ENCODE measurements at places on chromosomes 16 and 17.
A peak's percentile ranks its signal among the peaks of the same experiment; 100 is the strongest.

DNA sequence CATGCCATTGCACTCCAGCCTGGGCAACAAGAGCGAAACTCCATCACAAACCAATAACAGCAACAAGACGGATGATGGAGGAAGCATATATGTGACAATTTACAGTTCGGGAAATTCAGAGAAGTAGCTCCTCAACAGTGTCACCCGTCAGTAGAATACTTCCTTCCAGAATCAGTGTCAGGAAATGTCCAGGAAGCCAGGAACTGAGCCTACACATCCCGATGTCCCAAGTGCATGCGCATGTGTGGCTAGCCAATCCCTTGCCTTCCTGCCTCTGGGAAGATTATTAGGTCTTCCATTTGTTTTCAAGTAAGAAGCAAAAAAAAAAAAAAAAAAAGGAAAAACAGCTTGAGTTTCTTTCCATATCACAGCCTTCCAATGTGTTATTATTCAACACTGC lies 1.4 kb upstream of the PITPNC1 start:
- DNase-seq = no peak

- no peak for DNase-seq
Measured at GRCh38 chr17:71302721-71303549, 817.9 kb upstream of the SOX9 start.

DNA sequence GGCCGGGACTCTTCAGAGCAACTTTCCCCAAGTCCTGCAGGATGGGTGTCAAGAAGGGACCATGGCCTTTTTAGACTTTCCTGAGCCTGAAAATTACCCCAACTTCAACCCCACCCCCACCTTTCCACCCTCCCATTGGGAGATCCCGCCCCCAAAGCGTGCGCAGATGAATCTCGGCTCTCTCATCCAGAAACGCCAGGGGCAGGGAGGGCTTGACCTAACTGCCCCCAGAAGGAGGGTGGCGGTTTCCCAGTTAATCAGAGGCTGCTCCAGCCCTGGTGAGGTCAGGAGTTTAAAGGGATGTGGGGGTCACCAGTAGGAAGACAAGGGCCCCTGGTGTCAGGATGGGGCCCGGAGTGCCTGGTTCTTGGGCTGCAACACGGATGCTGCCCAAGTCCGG lies 480 bp downstream of the KIF19 start:
- DNase-seq = no peak

DNA sequence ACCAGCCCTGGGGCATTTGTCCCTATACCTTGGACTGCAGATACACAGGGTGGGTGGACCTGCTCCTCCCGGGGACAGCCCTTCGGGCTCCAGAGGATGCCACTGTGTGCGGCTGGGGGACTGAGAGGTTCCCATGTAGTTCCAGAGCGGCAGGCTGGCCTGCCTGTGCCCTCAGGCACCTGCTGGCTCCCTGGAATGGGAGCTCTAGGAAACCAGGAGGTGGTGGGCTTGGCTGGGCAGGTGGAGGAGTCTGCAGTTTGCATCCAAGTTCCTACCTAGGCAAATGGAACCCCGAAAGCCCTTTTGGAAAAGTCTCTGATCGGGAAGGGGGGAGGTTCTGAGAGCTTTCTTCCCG lies 982 bp downstream of the DBNDD1 start:
- no peak for DNase-seq

GRCh38 chr16:85168732-85169256 lies 56.5 kb upstream of the CIBAR2 start:
- no peak for DNase-seq

GRCh38 chr17:13851889-13852288 lies 217.4 kb upstream of the COX10 start:
- DNase-seq = no peak

DNA sequence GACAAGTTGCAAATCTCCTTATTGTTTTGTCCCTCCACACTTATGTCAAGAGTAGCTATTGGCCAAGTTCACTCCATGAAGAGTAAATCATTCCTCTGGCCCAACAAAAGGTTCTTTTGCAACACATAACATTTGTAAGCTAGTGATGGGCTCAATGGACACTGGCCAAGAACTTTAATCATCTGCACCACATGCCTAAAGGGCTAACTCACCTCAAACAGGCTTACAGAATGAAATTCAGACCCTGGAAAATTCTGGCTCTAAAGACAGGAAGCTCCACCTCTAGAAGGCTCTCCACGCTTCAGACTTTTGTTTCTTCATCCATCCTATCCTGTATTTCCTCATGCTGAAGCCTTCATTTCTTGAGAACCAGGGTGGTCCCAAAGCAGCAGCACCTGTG lies 10.9 kb upstream of the ANKFN1 start:
- DNase-seq = no peak

- DNase-seq = peak; percentile 91
Measured at GRCh38 chr16:79994418-79994817, 393.9 kb upstream of the MAF start.

GRCh38 chr17:50615828-50616227 lies 18.9 kb upstream of the ABCC3 start:
- DNase-seq = no peak

Data from globus pallidus (tissue), 1 donor.